ENCODE measurements at places on chromosomes 1 and 21.

DNA sequence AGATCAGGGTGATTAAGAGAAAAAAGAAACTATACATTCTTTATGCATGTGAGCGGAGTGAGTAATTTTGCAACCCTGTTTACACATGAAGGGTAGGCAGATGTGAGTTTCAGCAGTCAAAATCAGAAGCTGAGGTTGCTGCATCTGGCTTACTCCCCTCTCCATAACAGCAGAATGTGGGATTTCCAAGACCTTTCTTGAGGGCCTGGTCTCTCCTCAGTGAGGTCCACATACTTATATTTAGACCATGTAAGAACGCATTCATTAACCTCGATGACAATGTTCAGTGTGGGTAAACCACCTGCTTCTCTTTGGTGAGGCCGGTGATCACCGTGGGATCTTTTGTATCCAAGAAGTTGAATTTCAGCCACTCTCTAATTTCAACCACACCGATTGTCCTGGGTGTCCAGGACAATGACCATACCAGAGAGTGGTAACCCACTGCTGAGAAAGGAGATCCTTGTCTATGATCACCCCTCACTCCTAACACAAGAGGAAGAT lies 18.7 kb upstream of the RAP1A start:
- DNase-seq, result no peak

DNA sequence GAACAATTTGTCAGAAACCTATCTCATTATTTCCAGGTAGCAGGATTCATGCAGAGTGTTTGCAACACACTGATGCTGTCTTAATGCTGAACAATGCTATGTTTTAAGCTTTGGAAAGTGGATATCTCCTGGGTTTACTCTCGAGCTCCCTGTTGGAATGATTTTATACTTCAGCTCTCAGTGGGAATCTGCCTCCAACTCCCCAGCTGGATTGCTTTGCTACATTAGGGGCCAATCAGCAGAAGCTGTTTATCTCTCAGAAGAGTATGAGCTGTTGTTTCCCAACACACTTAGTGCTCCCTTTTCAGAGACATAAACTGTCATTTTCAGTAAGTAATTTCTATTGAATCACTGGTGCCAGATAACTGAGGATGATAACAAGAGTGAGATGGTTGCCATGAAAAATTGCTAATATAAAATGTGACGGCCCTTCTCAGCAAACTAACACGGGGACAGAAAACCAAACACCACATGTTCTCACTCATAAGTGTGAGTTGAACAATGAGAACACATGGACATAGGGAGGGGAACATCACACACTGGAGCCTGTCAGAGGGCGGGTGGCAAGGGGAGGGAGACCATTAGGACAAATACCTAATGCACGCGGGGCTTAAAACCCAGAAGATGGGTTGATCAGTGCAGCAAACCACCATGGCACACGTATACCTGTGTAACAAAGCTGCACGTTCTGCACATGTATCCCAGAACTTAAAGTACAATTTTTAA lies 265.9 kb upstream of the RUNX1 start:
- DNase-seq, result no peak

GRCh38 chr1:110212169-110213142 lies 2.3 kb downstream of the KCNC4 start:
- peak; percentile 15 for DNase-seq

DNA sequence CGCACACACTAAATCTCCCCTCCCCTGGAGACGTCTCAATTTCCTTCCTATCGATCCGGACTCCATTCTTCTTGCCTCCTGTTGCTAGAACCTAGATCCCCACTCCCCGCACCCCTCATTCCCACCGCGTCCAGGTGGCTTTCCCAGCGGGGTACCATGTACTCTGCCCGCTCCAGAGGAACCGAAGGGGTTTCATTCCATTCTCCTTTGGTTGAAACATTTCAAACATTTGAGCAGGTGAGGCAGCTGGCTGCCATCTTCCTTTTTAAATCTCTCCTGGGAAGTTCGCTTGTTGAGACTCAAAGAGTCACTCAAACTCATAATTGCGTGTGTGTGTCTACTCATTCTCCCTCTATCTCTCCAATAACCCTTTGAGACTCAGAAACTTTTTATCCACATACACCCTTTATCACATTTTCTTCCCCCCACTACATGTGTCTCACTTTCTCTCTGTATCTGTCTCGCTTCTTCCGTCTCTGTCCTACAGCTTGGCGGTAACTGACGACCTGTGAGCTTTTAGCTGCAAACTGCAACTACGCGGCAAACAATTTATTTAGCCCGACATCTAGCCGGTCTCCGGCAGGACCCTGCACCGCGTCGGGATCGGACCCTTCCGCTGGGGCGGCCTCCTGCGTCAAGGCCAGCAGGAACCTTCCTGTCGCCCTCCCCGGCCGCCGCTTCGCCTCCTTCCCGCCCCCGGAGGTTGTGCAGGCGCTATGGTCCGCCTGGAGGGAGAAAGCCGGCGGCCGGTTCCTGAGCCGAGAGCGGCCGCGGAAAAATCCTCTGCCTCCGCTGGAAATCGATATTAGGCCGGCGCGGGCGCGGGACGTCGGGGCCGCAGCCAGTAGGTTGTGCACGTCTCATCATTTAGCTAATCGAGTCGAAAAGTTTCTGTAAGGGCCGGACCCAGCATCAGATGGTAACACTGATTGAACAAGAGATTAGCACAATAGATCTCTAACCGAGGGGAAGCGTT lies 3.0 kb upstream of the FOXD3 start:
- DNase-seq, result no peak

DNA sequence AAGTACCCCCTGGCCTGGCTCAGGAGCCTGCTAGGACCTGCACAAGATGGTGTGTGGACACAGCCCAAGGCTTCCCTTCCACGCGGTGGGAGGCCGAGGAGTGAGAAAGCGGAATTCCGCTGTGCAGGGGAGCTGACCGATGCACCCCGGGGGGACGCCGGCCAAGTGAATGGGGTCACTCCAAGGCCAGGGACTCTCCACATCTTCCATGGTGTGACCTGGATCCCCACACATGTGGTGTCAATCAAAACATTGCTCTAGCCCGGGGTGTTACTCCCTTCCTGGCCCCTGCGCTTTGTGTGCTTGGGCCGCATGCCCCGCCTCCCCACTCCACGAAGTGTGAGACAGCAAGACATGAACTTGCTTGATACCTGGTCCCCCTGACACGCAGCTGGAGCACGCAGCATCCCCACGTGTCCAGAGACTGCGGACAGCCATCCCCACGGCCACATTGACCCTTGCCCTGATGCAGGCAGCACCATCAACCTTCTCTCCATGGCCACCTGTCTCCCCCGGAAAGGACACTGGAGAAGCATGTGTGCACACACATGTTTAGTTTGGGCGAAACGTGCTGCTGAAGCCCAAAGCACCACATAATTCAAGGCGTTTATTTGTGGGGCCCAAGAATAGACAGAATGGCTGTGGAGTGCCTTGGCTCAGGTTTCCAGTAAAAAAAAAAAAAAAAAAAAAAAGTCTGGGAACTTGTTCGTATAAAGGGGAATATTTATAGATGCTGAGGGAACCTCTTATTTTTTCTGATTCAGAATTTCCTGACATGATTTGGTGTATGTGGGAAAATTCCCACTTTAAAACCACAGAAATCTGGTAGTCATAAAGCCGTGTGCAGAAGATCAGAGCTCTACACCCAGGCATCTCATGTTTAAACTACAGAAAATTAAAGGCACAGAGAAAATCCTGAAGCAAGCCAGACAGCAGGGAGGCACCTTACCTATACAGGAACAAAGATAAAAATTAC lies 171.7 kb downstream of the HUNK start:
- DNase-seq, result no peak

GRCh38 chr1:168408539-168408865 lies 127.8 kb downstream of the TBX19 start:
- DNase-seq, result no peak

- DNase-seq, result no peak
Measured at GRCh38 chr1:6373961-6374720, 19.4 kb downstream of the ACOT7 start.

DNA sequence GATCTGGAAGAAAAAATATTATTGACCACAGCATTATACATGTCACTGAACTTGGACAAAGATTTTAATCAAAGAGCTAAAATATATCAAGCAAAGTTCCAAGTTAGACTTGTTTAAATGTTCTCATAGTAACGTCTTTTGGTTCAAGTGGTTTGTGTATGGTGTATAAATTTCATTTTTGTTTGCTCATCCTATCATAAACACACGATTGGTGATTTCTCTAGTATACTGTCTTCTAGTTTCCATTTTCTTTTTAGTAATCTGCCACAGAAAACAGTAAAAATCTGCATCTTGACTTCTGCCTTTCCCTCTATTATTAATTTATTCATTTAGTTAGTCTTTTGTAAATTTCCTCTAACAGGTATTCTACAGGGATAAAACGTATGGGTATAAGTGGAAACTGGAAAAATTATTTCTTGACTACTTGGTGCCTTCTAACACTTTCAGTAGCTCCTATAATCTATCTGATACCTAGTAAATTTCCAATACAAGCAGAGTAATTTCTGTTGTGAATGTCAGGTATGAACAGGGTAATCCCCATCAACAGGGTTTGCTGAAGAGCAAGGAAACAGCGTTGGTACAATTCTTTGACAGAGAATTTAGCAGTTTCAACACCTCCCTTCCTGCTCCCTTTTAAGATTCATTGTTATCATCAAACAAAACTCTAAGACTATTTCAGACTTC lies 268.0 kb downstream of the PTPRC start:
- no peak for DNase-seq

DNA sequence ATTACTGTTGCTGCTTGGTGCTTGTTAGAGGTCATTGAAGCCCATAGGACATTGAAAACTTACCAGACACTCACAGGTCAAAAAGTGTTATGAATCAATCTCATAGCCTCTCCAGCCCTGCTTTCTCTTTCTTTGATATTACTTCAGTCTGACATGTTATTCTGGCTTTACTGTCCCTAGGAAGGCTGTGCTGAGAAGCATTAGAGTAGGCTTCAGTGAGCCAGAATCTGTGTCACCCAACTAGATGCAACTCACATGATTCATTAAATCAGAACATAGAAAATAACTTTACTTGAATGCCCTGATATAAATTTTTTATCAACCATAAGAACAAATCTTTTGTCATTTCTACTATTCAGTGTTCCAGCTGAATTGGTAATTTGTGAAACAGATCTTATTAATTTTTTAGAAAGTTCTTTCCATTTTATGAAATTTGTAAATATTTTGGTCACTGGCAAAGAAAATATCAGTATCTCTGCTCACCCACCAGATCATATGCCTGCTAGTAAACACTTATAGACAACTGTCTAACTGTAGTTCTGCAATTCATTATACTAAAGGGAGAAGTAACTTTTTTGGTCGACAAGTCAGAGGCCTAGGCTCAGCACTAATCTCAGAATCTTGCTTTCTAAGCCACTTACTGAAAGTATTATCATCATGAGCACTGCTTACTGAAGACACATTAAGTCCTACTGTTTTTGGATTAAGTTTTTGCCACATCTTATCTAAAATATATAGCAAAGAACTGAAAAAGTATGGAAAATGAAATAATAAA lies 48.2 kb downstream of the RPAP2 start:
- no peak for DNase-seq

DNA sequence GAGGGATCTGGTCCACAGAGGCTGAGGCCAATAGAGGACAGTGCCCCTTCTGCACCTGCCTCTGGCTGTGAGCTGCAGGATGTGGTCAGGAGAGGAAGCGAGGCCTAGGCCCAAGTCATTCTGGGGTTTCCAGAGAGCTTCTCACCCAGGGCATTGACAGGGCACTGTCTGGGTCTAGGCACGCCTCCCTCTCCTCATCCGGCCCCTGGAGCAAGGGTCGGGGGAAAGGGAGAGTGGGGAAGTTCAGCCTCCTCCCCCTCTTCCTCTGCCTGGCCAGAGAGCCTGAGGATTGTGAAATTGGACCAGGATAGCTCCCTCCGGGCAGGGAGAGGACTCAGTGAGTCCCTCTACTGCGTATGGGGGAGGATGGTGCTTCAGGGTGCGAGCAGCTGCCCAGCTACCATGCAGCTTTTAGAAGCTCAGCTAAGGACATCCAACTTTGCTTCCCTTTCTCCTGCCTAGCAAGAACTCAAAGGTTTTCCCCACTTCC lies 6.3 kb upstream of the INAVA start:
- DNase-seq, result peak; percentile 29
